ENCODE measurements at places on chromosomes 4 and X. TPM values are rescaled to one million over a fixed set of nuclear protein-coding genes. Genes with fewer than 3 reads are reported as not detected.

Gene MAGEA1
- not detected for total RNA-seq

Gene OPRPN
- not detected for total RNA-seq

DNA sequence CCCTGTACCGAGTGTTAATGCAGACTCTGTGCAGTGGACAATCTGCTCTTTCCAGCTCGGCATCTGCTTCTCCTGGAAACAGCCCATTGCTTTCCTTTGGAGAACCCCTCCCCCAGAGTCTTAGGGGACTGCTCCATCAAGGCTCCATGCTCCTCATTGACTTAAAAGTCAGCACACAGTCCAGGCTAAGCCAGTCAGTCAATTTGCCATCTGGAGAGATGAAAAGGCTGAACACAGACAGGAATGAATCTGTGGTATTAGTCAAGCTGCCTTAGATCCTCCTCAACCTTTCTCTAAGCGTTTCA, 20.3 kb downstream of the ATP8A1 start:
- no peak for DNase-seq

DNA sequence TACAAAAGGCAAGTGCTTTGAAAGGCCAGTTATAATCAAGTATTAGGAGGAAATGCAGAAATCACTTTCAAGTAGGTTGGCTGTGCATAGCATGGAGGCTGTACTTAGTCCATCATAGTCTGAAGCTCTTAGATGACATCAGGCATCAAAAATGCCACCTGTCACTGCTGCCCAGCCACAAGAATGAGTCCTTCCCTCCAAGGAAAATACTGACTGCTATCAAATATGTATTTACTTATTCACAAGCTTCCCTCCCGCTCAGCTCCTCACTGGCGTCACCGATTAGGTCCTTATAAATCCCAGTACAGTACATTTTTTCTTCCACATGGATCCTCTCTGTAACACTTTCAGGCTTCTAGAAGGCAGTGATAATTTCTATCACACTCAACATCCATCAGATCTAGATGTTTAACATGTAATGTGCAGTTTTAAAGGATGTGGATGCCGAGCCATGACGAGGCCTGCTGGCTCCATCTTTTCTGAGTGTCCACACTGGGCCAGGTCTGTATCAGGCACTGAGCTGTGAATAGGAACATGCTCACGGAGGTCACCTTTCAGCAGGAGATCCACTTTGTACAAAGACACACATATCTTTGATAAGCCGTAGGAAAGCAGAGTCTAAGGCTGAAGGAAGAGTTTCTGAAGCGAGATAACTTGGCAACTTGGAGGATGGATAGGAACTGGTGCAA, 121.9 kb downstream of the PALLD start:
- DNase-seq = peak; percentile 60

- DNase-seq = no peak
Observed at GRCh38 chr4:11252149-11252548, 176.5 kb downstream of the HS3ST1 start.

- DNase-seq = no peak
Observed at GRCh38 chr4:42706086-42706485, 49.2 kb upstream of the ATP8A1 start.

DNA sequence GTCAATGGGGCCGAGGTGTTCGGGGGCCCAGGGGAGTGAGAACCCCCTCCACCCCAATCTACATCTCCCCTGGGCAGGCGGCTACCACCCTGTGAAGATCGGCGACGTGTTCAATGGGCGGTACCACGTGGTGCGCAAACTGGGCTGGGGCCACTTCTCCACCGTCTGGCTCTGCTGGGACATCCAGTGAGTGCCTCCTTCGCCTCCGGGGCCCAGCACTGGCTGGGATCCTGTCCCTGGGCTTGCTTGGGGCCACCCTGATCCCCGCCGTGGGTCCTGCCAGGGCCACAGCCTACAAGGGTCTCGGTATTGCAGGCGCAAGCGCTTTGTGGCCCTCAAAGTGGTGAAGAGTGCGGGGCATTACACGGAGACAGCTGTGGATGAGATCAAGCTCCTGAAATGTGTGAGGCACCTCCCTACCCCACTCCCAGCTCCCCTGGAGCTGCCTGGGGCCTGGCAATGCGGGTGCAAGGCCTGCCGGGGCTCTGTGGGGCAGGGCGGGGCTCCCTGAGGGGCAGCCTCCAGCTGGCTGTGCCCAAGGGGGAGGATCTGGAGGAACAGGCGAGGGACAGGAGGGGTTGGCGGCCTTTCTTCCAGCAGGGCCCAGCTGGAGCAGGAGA, 697 bp downstream of the SRPK3 start:
- no peak for DNase-seq

Data from A172 (cell line).